ENCODE measurements at places on chromosomes 2 and 18. TPM values are rescaled to one million over a fixed set of nuclear protein-coding genes. Genes with fewer than 3 reads are reported as not detected.
A peak's percentile ranks its signal among the peaks of the same experiment; 100 is the strongest.

The CABLES1 gene
- 64.3 TPM for polyA plus RNA-seq

The SUMO1 gene
- 155 TPM for polyA plus RNA-seq

The REEP1 gene
- 18.2 TPM for polyA plus RNA-seq

The ORC2 gene
- polyA plus RNA-seq, result 41.7 TPM

The SCG2 gene
- 1.7 TPM for polyA plus RNA-seq

The HOXD12 gene
- not detected for polyA plus RNA-seq

The ALPG gene
- not detected for polyA plus RNA-seq

The NAB1 gene
- polyA plus RNA-seq, result 85.3 TPM

The SPP2 gene
- polyA plus RNA-seq, result not detected

The GBX2 gene
- polyA plus RNA-seq, result 0.06 TPM

The GALNT5 gene
- 7.4 TPM for polyA plus RNA-seq

The FN1 gene
- polyA plus RNA-seq, result 1,726 TPM

The RIOK3 gene
- 76.0 TPM for polyA plus RNA-seq

The MAL gene
- 1.8 TPM for polyA plus RNA-seq

The IL1R1 gene
- polyA plus RNA-seq, result 137 TPM

The GREB1L gene
- 1.3 TPM for polyA plus RNA-seq

The PLGLB1 gene
- polyA plus RNA-seq, result 9.9 TPM

The SLC9A4 gene
- 0.06 TPM for polyA plus RNA-seq

- DNase-seq, result no peak
These were observed 27.9 kb upstream of the POU3F3 start for GRCh38 chr2:104826016-104826415.

GRCh38 chr18:25518716-25519053 is 166.7 kb upstream of the ZNF521 start:
- no peak for DNase-seq

DNA sequence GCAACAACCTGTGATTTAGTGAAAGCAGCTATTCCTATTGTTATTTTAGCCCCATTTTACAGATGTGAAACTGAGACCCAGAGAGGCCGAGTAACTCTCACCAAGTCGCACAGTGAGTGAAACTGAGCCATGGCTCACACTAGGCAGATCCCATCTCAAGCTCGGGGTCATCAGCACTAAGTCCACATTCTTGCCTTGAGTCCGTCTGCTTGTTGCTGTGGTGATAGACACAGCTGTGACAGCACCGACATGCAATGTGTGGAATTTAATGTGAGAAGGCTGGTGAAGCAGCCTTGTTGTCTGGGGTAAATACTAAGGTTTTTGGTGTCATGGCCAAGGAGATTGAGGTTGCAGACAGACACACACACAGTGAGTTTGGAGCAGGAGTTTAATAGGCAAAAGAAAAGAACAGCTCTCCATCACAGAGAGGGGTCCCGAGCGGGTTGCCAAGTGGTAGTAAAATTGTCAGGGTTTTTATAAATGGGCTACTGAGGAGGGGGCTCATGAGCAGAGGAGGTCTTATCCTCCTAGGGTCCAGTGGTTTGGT is 40.2 kb upstream of the GMCL1 start:
- DNase-seq, result peak; percentile 62

- DNase-seq, result no peak
These were observed 25.9 kb downstream of the CNGA3 start for GRCh38 chr2:98372121-98372520.

DNA sequence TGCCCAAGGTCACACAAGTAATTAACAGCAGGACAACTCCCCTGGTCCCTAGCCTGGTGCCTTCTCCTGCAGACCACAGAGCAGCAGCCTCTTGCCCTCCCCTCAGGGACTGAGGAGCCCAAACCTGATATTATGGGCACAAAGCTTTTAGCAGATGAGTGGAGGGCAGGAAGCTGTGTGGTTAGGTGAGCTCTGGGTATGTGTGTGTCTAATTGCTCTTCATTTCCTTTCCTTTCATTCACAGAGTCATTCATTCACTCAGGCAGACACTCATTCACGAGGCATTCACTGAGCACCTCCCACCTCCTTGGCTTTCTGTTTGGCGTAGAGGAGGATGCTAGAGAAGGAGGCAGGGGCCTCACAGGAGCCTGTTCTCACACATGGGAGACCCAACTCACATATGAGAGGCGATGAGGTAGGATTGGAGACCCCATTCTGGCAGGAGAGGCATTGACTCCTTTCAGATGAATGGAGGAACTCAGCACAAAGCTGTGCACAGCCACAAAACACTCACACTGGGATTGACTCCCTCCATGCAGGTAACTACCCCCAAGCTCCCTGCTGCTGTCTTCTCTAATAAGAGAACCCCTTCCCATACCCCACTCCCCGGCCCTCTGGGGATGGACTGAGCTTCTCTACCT is 306.8 kb upstream of the SKOR2 start:
- DNase-seq, result no peak

DNA sequence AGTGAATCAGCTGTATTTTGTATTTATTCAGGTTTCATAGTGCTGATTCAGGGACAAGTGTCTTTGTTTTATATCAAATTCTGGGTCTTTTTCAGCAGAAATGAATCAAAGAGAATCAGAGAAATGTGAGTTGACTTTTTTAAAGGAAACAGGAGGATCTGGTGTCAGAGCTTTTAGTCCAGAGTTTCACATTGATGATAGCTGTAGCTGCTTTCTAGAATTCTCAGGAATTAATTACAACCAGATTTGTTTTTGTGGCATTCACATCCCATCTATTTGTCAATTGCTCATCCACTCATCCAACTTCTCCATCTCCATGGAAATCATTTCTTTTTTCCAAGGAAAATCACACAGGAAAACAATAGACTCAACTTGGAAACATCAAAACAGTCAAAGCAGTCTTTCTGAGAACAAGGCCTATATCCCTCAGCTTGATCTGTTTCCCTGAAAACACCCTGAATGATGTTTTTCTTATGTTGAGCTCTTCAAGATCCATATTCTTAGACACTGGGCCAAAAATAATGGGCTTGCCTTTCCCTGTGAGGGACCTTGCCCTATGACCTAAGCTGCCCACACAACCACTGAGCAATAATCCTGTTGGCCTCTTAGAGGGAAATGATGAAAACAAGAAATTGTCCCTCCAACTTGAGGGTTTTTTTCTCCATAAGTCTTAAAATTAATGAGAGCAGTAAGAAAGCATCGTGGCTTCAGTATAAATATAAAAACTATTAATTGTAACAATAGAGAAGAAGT is 249.5 kb upstream of the FN1 start:
- no peak for DNase-seq

DNA sequence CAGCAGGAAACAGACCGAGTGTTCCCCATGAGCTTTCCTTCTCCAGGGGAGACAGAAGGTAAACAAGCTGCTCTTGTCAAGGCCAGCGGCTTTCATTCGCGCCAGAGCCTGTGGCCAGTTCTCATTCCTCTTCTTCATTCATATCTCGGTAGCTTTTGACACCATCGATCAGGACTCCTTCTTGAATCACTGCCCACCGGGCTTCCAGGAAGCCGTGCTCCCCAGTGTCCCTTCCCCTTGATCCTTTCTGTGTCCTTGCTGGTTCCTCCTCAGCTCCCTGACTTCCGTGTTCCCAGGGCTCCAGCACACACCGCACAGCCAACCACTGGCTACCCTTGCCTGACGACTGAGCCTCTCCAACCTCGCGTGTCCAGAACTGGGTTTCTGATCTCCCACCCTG is 14.1 kb downstream of the SLC66A3 start:
- DNase-seq, result no peak

- DNase-seq, result no peak
These were observed 265.7 kb upstream of the NT5C1B start for GRCh38 chr2:18855027-18855426.

- no peak for DNase-seq
These were observed 12.8 kb downstream of the TFPI start for GRCh38 chr2:187541086-187542085.

DNA sequence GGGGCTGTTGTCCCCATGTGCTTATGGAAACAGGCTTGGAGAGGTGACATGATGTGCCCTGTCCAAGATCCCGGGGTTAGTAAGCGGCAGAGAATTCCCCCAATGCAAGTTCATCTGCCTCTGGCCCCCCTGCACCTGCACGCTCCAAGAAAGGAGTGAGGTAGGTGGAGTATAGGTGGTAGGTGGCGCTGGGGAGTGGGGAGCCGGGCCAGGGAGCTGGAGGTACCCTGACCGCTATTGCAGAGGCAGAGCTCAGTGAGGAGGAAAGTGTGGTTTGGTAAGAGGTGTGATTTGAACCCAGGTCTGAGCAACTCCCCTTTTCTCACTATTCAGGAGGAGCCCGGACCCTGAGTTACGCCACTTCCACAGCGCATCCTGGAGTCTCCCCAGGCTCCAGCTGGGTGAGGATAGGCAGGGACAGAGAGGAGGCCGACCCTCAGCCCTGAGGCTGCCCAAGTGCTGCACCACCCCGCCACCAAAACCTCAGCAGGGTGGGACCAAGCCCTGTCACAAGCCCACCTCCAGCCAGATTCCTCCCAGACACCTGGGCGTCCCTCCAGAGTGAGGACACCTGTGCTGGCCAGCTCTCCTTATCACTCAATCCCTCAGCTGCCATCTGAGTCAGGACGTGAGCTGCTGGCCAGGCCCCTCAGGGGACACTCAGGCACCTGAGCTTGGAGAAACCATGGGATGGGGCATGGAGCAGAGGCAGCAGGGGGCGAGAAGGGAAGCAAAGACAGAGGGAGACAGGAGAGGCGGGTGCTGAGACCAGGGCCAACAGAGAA is 5.6 kb downstream of the HAAO start:
- no peak for DNase-seq

DNA sequence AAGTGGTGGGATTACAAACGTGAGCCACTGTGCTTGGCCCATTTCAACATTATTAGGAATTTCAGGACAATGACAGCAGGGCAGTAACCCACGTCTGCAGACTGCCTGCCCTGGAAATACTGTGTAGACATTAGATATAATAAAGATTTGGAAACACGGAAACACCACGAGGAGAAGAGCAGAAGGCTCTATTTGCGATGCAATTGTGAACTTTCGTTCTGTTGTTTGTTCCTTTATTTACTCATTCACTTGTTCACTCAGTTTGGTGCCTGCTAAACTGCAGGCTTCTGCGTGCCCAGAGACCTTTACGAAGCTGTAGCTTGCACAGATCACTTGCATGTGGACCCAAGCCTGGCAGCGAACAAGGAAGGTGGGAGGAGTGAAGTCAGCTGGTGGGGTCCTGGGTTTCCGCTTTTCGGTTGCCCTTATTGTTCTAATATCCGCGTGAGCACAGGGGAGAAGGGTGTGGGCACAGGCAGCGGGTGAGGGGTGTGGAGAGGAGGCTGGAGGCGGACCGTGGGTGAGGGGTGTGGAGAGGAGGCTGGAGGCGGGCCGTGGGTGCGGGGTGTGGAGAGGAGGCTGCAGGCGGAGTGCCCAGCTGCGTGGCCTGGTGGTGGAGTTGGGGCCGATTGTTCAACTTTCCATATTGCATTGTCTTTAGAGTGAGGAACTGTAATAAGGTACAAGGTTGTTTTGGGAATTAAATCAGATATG is 3.4 kb downstream of the COLEC11 start:
- peak; percentile 30 for DNase-seq

GRCh38 chr18:11040823-11041656 is 108.3 kb downstream of the PIEZO2 start:
- DNase-seq, result no peak

DNA sequence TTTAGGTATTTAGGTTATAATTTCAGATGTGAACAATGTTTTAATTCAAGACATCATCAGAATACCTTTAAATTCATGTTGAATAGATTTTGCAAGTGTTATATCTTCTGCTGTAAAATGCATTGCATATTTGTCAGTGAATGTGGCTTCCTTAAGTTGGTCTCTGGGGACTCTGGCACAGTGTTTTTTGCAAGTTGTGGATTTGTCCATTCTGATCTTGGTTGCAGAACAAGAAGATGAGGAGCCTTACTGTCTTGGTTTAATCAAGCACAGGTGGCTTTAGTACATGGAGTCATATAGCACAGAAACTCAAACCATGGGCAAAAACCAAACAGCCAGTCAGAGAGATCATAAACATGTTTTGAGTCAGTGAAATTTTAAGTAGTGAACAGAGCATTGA is 135.7 kb downstream of the ARHGAP28 start:
- no peak for DNase-seq

DNA sequence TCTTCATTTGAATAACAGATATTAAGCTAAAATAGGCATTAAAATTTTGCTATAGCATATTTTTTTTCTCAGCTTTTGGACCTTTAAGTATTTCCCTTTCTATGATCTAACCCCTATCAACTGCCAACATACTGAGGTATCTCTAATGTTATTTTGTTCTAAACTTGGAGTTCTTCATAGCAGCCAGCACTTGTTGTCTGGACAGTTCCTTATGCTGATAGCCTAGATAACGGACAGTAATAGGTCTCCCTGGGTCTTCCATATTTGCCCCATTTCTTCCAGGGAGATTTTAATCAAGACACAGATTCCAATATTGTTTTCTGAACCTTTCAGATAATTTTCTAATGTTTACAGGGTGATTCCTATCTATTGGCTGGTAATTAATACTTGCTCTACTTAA is 475.8 kb upstream of the MAP2 start:
- DNase-seq, result no peak

- DNase-seq, result no peak
These were observed 79.0 kb downstream of the GCA start for GRCh38 chr2:162422894-162423293.

DNA sequence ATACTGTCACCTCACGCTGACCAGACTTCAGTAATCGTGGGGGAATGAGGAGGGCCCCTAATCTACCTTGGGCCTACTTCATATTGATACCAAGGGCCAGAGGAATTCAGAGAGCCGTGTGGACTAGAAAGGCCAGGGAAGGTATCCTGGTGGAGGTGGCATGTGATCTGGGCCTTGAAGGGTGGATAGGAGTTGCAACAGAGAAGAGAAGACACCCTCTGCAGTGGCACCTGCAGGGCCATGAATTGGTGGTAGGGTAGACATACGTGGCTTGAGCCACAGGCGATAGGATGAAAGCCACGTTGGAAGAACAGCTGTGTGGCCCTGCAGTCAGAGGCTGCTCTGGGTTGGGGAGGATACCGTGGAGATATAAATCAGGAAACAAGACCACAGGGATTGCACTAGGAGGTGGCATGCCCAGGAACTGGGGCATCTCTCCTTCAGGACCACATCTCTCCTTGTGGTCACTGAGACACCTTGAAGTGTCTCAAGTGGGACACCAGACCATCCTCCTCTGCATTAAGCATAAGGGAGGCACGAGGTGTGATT is 141.4 kb downstream of the CYP26B1 start:
- no peak for DNase-seq

- peak; percentile 35 for DNase-seq
These were observed 73.6 kb downstream of the BOD1L2 start for GRCh38 chr18:57220480-57220879.

- DNase-seq, result no peak
These were observed 356.2 kb downstream of the GPD2 start for GRCh38 chr2:156792242-156792840.

DNA sequence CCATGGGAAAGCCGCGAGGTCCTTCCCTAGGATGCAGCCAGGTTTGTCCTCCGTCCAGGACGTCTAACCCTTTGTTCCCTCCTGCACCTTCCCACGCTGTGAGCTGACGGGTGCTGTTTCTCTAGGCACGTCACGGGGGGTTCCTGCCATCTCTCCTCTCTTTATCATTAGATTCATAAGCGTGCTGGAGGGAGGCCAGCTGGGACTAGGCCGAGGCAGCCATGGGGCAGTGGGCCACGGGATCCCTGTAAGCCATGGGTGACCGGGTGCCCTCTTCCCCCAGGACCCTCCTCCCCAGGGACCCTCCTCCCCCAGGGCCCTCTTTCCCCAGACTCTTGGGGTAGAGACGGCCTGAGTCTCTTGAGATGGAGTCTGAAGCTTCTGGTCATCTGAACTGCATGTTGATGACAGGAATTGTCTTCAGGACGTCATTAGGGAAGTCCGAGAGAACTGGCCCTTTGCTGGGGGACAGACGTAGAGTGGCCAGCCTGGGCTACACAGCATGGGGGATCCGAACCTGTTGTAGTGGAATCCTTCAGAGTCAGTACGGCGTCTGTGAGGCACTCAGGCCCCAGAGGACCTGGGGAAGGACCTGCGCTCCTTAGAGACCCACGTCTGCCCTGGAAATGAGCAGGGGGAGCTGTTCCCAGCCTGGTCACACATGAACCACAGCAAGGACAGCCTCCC is 108.1 kb downstream of the TPO start:
- no peak for DNase-seq
